Activated CD8-positive, alpha-beta memory T cell treated with anti-CD3 and anti-CD28 coated beads for 4 hours (primary cell): ENCODE measurements at places on chromosomes 2 and 18.

GRCh38 chr2:130389783-130390182, 33.9 kb downstream of the PTPN18 start:
- no peak for DNase-seq

GRCh38 chr18:58476022-58476421, 152.9 kb downstream of the ALPK2 start:
- DNase-seq = no peak

GRCh38 chr2:164706522-164706921, 85.2 kb upstream of the GRB14 start:
- no peak for DNase-seq

DNA sequence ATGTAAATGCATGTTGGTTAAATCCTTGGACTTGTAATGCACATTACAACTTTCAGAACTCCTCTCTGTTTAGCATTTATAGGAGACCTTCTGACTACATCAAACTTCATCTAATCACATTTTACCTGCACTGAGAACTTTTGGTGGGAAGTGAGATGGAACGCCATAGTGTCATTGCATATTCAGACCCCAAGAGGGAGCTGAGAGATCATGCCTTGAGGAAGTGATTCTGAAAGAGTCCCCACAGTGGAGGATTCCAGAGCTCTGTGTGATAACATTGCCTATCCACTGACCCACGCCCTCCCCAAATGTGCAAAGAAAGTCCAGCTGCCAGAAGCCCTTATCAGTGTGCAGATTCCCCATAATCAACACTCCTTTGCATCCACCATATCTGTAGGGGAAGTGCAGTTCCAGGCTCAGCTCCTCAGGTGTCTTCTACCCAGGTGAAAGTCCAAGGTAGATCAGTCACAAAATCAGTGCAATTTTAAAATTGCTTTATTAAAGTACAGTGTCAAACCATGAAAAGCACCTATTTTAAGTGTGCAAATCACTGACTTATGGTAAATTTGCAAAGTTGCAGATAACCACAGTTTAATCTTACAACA, 212.4 kb downstream of the RPIA start:
- no peak for DNase-seq

- peak; percentile 56 for DNase-seq
Observed at GRCh38 chr2:60674524-60675165, 81.4 kb upstream of the PAPOLG start.

GRCh38 chr2:3505771-3506170, 13.6 kb downstream of the ADI1 start:
- no peak for DNase-seq

GRCh38 chr2:207528980-207529329, 807 bp upstream of the CREB1 start:
- peak; percentile 44 for DNase-seq

DNA sequence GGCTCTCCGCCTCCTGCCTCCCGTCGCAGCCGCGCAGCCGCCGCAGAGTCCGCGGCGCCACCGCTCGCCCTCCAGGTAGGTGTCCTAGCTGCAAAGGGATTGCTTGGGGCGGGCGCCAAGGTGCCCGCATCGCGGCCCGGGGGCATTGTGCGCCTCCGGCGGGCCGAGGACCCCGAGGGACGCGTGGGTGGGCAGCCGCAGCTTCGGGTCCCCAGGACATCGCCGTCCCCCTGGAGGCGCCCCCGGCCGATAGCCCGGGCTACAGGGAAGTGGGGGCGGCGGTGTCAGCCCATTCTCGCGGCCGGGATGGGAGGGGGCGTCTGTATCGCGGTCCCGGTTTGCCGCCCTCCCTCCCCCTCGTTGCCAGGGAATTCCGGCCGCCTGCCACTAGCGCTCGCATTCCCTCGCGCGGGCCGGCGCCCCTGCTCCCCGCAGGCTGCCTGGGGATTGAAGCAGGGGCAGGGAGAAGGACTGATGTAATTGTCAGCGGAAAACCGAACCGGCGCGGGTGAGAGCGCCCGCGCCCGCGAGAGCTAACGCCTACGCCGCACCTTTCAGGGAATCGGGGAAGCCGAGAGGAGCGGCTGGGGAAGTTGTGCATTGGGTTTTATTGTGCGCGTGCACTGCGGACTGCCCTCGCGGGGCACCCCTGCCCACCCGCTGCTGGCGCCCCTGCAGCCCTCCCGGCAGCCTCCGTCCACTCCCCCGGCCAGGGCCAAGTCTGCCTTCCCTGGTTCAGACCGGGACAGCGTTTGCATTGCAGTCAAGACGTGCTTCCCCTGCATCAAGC, 483 bp downstream of the OSBPL6 start:
- DNase-seq = no peak
